Central memory CD8-positive, alpha-beta T cell (primary cell): ENCODE measurements at places on chromosomes 7 and 10.

DNA sequence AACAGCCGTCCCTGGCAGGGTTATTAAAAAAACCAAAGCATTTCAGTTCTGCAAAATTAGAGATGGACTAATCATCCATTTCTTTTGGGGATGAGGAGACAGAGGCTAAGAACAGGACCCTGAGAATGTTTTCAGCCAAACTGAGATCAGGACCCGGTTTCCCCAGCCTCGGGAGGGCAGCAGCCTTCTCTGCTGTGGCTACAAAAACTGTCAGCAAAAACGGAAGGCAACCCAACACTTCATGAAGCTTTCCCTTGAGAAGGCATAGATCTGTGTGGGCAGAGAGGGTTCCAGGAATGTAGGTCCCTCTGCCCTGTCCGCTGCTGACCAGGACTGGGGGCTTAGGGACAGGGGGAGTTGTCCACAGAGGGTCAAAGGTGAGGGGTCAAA, 313.5 kb downstream of the TCERG1L start:
- H3K27me3 ChIP-seq, result peaks cover 11% of the 10 kb centered on the region
- H3K27ac ChIP-seq, result no peak overlapping the region
- no peak overlapping the region for H3K4me3 ChIP-seq
- no peaks in the 10 kb centered on the region for H3K4me1 ChIP-seq
- no peak for DNase-seq

DNA sequence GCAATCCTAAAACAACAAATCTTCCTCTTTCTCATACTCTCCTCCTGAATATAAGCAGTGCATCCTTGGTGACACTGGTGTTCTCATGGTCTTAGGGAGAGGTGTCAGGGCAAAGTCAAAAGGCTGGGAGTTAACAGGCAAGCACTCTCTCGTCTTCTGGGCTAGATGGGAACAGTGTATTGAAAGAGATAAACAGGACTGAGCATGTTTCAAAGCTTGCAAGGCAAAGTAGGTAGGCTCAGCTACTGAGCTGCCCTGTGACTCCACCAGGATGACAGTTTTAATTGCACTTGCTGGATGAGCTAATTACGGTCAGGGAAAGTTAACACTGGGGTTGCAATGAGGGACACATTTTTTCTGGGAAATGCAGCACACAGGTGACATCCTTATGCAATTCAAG, 554.9 kb upstream of the NRP1 start:
- no peaks in the 10 kb centered on the region for H3K27me3 ChIP-seq
- H3K27ac ChIP-seq, result no peak overlapping the region
- no peak for DNase-seq
- no peaks in the 10 kb centered on the region for H3K36me3 ChIP-seq

DNA sequence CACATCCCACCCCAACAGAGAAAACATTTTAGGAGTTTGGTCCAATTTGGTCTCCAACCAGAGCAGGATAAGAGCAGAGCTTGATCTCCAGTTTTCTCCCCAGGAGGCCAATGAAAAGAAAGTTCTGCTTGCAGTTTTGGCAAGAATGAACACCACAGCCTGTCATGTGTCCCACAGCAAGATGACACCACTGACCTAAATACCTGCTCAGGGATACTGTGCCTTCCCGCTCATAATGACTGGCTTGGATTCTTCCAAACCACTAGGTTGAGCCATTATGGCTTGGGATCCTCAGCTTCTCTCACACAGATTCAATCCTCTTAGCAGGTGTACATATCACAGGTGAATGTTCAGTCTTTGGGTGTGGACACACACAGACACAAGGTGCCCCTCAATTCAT, 53.3 kb downstream of the C10orf90 start:
- no peaks in the 10 kb centered on the region for H3K36me3 ChIP-seq
- DNase-seq, result no peak
- H3K4me1 ChIP-seq, result no peaks in the 10 kb centered on the region
- no peak overlapping the region for H3K4me3 ChIP-seq
- no peak overlapping the region for H3K27ac ChIP-seq
- no peaks in the 10 kb centered on the region for H3K27me3 ChIP-seq

DNA sequence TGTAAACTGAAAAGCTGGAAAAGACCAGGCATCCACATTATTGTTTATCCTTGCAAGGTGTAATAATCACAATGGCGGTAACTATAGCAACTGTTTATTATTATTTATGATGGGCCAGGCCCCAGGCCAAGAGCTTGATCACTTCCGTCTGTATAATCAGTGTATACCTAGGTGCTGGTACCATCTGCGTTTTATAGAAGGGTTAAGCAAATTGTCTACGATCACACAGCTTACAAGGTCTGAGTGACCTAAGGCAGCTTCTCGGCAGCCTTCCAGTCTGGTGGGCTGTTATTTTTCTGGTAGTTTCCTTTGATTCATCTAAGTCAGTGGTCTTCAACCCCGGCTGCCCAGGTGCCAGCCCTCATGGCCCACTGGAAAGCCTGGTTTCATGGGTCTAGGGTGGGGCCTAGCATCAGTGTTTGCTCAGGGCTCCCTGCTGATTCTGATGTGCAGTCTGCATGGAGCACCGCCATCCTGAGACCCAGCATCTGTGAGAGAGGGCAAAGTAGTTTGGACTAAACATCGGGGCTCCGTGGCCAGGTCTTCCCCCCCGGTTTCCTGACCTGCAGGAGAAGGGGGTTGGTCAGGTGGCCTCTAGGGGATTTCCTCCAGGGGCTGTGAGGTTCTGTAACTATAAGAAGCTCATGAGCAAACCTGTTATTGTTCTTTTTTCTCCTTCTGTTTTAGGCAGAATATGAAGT, 146.4 kb downstream of the RGS10 start:
- no peak overlapping the region for H3K4me3 ChIP-seq
- peaks cover 12% of the 10 kb centered on the region for H3K4me1 ChIP-seq
- no peaks in the 10 kb centered on the region for H3K27me3 ChIP-seq
- peaks cover 3% of the 10 kb centered on the region for H3K36me3 ChIP-seq

DNA sequence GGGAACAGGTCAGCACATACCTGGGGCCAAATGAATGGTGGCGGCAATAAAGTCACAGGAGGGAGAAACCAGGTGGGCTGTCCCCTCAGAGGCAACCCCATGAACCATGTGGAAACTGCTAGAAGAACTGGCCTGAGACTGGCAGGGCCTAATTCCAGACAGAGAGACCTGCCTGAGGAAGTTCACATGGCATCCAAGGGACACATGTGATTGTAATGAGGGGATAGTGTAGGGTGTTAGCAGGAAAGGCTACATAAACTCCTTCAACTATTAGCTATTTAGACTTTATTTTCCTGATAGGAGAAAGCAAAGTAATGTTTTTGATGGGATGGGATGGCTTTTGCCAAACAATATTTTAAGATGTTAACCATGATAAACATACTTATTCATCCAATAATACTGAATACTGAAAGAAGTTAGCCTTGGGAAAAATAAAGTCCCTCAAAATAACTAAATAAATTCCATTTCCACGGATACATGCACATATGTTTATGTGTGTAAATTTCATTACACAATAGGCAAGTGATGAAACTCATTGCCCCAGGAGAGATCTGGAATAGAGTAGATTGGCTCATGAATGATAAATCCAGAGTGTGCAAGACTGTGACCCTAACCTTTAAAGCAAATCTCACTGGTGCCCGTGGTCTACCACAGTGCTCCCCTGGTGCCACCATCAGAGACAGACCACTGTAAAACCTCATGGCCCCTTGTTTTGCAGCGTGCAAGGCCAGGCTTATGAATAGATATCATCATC, 137.0 kb downstream of the NRF1 start:
- peaks cover 5% of the 10 kb centered on the region for H3K4me1 ChIP-seq
- H3K27ac ChIP-seq, result no peak overlapping the region
- H3K4me3 ChIP-seq, result no peak overlapping the region
- H3K27me3 ChIP-seq, result no peaks in the 10 kb centered on the region
- peaks cover 26% of the 10 kb centered on the region for H3K36me3 ChIP-seq

DNA sequence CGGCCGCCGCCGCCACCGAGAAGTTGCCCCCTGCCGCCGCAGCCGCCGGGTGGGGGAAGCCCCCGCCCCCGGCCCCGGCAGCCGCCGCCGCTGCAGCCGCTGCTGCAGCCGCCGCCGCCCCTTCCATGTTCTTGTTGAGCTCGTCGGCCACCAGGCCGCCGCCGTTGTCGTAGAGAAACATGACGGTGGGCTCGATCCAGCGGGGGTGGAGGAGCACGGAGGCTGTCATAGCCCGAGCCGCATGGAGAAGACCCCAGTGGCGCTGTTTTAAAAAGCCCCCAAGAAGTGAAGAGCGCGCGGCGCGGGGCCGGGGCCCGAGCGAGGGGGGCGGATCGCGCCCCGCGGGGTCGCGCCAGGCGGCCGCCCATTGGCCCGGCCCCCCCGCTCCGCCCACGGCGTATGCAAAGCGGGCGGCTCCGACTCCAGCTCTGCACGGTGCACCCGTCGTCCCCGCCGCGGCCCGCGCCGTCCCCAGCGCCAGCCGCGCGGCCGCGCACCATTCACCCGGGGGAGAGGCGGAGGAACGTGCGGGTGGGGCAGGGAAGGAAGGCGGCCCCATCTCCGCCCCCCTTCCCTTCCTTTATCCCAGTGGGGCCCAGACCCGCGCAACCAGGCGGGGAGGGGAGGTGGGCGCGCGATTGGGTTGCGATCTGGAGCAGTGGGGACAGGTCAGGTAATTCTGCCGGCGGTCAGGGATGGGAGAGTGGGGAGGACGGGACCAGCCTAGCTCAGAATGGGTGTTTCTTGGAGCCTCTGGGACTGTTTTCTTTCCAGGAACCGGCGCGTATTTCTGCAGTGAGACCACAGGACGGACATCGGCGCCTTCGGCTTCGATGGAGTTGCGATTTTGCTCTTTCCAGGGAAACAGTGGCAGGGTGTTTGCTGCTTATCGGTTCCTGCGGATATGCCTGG, at the start of gene HOXA13:
Gene HOXA13 (minus strand): TSS at position 243 of the 912 bp plus-strand sequence. CDS start 14 bp downstream, at position 229.
- peaks cover 46% of the 10 kb centered on the region for H3K4me1 ChIP-seq
- peak within 1 kb of the TSS; percentile 78 for H3K4me3 ChIP-seq
- peaks cover 17% of the 10 kb centered on the region for H3K36me3 ChIP-seq
- H3K27ac ChIP-seq, result no peak within 1 kb of the TSS

DNA sequence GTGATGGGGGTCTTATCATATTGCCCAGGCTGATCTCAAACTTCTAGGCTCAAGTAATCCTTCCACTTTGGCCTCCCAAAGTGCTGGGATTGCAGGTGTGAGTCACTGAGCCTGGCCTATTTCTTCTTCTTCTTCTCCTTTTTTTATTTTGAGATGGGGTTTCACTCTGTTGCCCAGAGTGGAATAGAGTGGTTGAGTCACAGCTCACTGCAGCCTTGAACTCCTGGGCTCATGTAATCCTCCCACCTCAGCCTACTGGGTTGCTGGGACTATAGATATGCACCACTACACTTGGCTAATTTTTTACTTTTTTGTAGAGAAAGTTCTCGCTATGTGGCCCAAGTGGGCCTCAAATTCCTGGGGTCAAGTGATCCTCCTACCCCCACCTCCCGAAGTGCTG, 124.3 kb downstream of the SKIDA1 start:
- H3K27me3 ChIP-seq, result peaks cover 15% of the 10 kb centered on the region
- no peaks in the 10 kb centered on the region for H3K36me3 ChIP-seq
- H3K27ac ChIP-seq, result no peak overlapping the region
- H3K4me3 ChIP-seq, result no peak overlapping the region
- peaks cover 4% of the 10 kb centered on the region for H3K4me1 ChIP-seq

- H3K27me3 ChIP-seq, result no peaks in the 10 kb centered on the region
- DNase-seq, result no peak
- no peak overlapping the region for H3K4me3 ChIP-seq
- peaks cover 2% of the 10 kb centered on the region for H3K36me3 ChIP-seq
- peaks cover 26% of the 10 kb centered on the region for H3K4me1 ChIP-seq
These were observed 9.9 kb downstream of the TTYH3 start for GRCh38 chr7:2641406-2642393.

DNA sequence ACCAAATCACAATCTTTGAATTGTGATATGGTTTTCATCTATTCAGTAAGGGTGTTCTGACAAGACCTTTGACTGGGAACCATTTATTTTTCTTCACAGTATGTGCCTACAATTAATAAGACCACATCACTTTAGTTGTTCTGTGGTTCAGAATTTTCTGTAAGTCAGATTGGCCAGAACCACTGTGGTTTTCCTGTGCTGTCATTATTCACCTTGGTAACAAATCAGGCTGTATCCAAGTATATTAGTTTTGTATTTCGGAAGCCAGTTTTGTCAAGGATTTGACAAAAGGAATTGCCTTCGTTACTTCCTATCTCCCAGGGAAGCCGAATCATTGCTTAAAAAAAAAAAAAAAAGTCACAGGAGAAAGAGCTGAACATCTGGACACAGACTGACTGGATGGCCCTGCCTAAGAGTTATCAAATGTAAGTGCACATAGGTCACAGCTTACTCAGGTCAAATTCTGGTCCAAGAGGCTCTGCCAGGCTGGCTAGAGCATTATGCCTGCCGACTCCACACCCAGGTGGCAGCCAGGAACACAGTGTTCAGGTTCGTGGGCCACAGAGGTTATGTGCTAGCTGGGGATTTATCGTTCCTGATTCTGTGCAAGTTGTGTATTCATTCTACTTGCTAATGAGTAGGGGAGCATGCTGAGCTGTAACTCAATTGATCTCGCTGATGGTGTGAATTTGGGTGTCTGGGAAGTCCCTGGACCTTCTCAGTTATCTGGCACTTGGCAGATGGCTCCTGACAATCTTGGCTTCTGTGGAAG, 175.3 kb downstream of the JAZF1 start:
- no peak overlapping the region for H3K4me3 ChIP-seq
- peak overlapping the region; percentile 16 for H3K27ac ChIP-seq
- peaks cover 2% of the 10 kb centered on the region for H3K36me3 ChIP-seq
- DNase-seq, result no peak

DNA sequence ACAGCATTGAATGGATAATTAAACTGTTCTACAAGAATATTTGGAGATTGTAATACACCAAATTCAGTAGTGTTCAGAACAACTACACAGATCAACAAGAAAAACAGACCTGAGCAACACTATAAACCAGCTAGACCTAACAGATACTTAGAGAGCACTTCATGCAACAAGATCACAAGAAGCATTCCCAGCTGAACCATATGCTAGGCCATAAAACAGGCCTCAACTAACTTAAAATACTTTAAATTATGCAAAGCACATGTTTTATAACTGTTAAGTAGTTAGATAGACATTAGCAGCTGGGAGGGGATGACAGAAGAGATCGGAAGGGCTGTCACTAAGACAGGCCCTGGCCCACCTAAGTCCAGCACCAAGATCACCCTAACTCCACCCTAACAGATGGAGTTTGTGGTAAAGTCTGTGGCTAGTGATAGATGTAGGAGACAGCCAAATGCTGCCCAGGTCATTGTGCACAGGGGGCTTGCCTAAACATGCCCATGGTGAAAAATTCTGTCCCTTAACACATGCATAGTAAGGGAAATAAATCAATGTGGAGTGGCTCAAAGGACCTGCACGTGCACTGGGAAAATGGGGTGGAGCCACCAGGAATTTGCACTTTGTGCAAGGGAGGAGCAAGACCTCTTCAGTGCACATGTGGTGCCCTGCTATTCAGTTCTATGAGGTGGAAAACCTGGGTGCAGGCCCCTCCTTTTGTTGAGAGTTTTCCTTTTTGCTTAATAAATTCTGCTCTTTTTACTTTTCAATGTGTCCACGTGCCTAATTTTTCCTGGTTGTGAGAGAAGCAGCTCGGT, 567.8 kb upstream of the NRG3 start:
- DNase-seq, result no peak
- no peaks in the 10 kb centered on the region for H3K4me1 ChIP-seq
- no peak overlapping the region for H3K27ac ChIP-seq
- H3K36me3 ChIP-seq, result no peaks in the 10 kb centered on the region
- H3K4me3 ChIP-seq, result no peak overlapping the region
- no peaks in the 10 kb centered on the region for H3K27me3 ChIP-seq
